ENCODE measurements at places on chromosomes 3 and 15.

- DNase-seq: no peak
These were observed 92.1 kb downstream of the HHLA2 start for GRCh38 chr3:108388136-108389132.

- DNase-seq: no peak
These were observed 51.1 kb downstream of the TFG start for GRCh38 chr3:100760377-100760776.

GRCh38 chr3:182812123-182812522 is 18.8 kb downstream of the ATP11B start:
- no peak for DNase-seq

DNA sequence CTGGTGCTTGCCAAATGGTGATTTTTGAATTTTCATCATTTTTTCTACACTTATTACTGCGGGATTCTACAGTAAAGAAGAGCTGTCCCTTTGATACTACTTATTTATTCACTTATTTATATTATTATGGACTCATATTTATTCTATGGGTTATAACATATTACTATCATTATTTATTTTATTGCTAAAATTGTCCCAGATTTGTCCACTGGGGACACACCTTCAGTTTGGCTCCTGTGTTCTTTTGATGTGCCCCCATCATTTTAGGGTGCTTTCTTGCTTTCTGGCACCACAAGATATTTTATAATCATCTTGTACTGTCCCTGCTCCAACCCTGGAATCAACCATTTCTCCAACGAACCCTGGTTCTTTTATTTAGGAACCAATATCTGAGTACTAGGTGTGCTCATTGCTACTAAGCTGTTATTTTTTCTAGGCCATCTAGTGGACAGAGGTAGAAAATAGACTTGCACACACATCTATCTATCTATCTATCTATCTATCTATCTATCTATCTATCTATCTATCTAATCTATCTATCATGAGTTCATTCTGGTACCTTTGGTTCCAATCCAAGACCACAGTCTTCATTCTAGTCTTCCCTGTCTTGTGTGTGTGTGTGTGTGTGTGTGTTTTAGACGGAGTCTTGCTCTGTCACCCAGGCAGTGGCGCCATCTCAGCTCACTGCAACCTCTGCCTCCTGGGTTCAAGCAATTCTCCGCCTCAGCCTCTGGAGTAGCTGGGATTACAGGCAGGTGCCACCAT is 16.0 kb downstream of the SLC22A14 start:
- DNase-seq: no peak

GRCh38 chr3:119175872-119176756 is 2.7 kb downstream of the UPK1B start:
- no peak for DNase-seq

DNA sequence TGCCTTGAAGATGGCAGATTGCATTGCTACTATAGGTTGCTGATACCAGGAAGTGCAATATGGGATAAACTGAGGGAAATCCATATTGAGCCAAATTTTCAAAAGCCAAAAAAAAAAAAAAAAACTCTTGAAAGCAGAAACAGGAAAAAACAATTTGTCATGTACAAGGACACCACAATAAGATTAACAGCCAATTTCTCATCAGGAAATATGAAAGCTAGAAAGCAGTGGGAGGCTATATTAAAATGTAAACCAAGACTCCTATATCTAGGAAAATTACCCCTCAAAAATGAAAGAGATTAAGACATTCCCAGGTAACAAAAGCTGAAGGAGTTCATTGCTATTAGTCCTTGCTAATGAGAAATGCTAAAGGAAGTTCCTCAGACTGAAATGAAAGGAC is 462.8 kb upstream of the DPH6 start:
- no peak for DNase-seq

GRCh38 chr3:141323936-141324704 is 44.2 kb upstream of the ZBTB38 start:
- DNase-seq: no peak

GRCh38 chr3:107942244-107942643 is 148.6 kb downstream of the CD47 start:
- DNase-seq: no peak

DNA sequence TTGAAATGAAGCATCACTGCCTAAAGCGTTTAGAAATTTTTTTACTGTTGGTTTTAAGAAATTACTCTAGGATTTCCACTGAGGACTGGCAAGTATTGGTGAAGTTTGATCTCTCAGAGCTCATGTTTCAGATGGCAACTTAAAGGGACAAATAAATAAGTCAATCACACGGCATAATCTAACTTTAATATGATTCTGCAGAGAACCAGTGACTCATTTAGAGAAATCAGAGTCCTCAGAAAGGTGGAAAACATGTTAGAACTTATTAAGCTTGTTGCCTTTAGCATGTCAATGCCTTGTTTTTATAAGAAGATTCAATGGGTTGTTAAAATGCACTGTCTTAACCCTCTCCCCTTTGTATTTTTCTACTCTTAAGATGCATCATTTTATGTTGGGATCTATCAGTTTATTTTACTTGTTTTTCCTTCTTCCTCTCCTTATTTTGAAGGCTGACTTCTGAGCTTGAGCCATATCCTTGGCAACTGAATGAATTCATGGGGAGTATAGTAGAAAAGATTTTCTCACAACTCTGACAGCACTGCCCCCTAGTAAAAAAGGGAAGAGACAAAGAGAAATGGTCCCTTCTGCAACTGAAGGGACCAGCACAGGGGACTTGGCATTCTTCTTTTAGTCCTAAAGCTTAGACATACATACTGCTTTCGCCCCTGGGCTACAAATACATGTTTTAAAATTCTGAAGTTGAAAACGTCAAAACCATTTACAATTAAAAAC is 431.2 kb downstream of the LPP start:
- peak; percentile 53 for DNase-seq

GRCh38 chr15:52013151-52013791 is 5.7 kb upstream of the MAPK6 start:
- no peak for DNase-seq

- peak; percentile 86 for DNase-seq
These were observed 73.9 kb upstream of the SLC24A5 start for GRCh38 chr15:48046813-48047438.

GRCh38 chr15:80945605-80946004 is 44.0 kb downstream of the MESD start:
- DNase-seq: no peak

DNA sequence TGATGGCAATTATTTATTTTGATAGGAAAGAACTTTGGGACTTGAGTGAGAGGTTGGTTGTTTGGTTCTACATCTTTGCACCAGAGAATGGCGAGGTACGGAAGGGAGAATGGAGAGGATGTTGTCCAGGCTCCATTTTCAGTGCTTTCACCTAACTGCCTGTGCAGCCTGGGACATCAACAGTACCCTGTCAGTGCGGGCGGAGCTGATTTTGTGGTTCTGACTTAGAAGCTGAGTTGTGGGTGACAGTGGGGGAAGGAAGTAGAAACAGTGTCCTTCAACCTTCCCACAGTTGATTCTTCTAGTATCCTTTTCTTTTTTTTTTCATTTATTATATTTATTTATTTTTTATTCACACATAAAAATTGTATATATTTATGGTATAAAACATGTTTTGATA is 95.3 kb downstream of the TIGIT start:
- no peak for DNase-seq

DNA sequence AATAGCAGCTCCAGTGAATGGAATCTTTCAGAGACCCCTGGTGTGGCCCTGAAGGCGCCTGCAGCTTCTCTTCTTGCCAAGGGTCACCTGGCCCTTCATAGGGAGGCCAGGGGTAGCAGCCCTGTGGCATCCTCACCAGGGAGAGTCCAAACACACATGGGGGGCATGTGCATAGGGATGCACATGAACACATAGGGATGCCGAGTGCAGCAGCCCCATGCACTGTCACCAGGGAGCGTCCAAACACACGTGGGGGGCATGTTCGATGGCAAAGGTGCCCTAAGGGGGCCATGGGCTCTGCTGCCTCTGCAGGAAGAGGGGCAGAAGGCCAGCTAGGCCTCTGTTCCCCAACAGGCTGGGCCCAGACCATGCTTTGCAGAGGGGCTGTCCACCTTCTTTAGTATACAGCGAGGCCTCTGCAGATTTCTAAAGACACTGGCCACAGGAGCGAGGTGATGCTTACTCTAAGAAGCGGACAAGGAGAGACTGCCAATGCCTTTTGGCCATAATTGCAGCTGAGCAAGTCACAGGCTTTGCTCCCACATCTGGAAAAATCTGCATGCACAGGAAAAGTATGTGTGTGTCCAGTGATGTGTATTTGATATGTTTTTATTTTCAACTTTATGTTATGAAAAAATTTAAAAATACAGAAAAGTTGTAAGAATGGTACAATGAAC is 21.0 kb downstream of the ANAPC13 start:
- peak; percentile 44 for DNase-seq

DNA sequence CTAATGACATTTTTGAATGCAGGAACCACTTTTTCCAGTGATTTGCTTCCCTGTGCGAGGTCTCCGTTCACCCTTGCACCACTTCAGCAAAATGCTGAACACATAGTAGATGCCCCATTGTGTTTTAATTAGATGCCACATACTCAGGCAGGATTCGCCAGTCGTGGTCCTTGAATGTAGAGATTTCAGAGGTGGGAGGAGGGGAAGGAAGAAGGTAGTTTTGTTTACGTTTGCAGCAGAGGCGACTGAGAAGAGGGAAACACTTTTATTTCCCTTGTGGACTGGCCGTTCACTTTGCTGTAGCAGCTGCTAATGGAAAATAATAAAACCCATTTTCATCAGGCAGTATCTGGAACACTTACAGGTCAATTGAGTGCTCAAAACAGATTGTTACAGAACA is 262.8 kb upstream of the TBL1XR1 start:
- peak; percentile 72 for DNase-seq

DNA sequence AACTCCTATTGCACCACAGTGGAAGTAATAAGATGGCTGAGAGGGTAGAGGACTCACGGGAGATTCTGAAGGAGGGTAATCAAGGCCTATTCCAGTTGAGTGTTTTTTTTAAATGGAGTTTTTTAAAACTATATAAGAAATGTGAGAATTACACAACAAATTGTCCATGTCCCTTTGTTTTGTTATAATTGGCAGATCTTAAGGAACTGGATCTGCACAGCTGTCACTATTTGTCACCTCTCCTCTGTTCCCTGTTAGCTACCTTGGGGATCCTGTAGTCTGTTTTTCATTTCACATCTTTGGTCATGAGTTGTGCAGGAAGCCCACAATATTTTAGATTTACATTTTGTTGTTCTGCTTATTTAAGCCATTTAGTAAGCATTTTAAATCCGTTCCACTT is 77.3 kb upstream of the TSPAN3 start:
- no peak for DNase-seq

- DNase-seq: no peak
These were observed 9.7 kb downstream of the GP9 start for GRCh38 chr3:129070086-129070885.

- no peak for DNase-seq
These were observed 50.3 kb upstream of the TCF12 start for GRCh38 chr15:56868170-56868569.

GRCh38 chr15:79028411-79028964 is 62.1 kb downstream of the RASGRF1 start:
- peak; percentile 68 for DNase-seq

DNA sequence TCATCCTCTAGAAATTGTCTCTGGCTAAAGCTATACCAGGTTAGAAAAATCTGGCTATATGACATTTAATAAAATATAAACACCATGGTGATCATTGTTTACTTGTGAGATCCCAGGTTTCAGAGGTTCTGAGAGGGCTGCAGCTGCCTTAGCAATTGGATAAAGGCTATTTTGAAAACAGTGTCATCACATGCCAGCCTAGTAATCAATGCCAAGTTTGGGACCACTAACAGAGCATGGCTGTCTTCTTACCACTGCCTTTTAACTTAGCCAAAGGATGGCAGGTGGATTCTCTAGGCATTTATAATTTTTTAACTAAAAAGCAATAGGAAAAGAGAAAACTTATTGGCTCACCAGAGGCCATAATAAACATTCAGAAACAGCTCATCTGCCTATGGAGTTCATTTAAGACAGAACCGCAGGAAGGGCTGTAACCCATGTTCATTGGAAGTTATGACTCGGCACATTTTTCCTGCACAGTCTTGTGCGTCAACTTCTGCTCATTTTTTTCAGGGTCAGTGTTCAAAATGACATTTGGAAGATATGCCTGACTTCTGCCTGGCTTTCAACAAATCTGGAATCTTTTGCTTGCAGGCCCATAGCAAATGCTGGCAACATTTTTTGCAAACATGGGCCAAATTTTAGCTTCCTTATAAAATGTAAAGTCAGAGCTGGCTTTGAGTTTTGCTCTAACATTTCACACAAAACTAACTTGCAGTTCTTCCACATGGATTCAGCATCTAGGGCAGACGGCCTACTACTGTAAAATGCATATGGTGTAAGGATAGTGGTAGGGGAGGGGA is 476.0 kb upstream of the TBL1XR1 start:
- DNase-seq: no peak

DNA sequence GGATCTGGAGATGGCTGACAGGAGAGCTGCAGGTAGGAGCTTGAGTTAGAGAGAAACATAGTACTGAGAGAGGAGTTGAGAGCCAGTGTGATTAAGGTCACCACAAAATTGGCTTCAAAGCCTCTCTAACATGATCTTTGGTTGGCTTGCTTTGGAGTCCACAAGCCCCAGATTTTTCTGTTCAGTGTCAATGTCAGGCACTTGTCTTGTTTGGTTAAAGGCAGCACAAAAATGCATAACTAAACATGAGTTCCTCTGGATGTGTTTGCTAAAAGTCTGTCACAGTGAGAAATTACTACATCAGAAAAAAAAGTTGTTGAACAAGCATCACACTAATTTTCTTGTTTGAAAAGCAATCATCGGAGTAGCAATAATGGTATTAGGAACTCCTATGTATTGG is 440.5 kb downstream of the NTRK3 start:
- no peak for DNase-seq

DNA sequence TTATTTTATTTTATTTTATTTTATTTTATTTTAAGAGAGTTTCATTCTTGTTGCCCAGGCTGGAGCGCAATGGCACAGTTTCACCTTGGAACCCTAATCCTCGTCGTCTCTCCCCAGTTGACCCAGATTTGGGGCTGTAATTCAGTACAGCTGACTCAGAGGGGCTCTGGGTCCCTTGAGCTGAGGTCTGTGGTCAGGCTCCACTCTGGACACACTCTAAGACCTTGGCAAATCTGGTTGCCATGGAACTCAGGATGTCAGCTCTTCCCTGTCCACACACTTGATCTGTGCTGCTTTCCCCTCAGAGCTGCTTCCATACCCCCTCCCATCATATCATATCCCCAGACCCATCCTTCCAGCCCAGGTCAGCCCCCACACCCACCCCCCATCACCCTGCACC is 675 bp upstream of the CYP11A1 start:
- DNase-seq: no peak

DNA sequence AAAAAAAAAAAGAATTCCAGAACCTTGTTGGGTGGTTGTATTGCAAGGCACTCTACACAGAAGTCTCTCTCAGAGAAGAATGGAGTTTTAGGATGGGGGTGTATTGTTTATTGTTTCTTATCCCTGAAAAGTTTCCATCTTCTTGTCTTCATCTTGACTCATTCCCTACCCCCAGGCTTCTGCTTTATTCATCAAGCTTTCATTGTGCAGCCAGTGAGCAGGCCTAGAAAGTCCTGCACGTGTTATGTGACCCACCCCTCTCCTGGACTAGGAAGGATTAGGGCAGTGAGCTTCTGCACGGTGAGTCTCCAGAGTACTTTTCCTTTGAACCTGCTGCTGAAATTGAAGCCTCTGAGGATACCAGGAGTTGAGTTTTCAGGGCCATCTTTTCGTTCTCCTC is 150.9 kb upstream of the IL12A start:
- DNase-seq: no peak

- DNase-seq: no peak
These were observed 185.5 kb downstream of the MBNL1 start for GRCh38 chr3:152454076-152454875.
